Stimulated activated CD8-positive, alpha-beta memory T cell treated with anti-CD3 and anti-CD28 coated beads, Interleukin-12 subunit alpha, Interleukin-12 subunit beta, amount 100 ng/mL, for 1 hour (primary cell): ENCODE measurements at places on chromosomes 3 and 15.

- no peak for DNase-seq
Measured at GRCh38 chr3:126448893-126449180, 26.9 kb downstream of the ZXDC start.

GRCh38 chr3:40196966-40197365 is 112.5 kb upstream of the EIF1B start:
- DNase-seq: no peak

GRCh38 chr15:25695875-25696760 is 167.0 kb downstream of the ATP10A start:
- no peak for DNase-seq

- DNase-seq: no peak
Measured at GRCh38 chr3:64945171-64945729, 257.4 kb upstream of the ADAMTS9 start.

- no peak for DNase-seq
Measured at GRCh38 chr15:68252925-68253534, 23.5 kb upstream of the CLN6 start.

DNA sequence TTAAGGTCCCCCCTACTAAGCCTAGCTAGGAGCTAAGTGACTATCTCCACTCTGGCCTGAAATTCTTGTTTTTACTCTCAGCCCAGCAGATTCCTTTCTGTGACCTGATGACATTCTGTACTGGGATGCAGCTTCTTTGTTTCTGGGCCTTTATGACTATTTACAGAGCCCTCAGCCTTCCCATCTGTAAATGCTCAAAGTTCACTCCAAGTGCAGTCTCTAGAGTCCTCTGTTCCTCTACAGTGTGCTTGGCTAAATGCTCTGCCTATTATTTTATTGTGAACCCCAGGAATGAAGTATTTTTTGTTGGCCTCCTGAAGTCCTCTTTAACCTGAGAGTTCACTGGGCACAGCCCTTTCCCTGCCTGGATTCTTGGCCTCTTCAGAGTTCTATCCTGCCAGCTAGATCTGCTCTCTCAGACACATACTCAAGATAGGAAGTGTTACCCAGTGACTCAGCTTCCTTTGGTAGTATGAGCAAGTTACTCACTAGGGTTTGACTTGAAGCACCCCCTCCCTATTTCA is 278.1 kb upstream of the P2RY1 start:
- no peak for DNase-seq

DNA sequence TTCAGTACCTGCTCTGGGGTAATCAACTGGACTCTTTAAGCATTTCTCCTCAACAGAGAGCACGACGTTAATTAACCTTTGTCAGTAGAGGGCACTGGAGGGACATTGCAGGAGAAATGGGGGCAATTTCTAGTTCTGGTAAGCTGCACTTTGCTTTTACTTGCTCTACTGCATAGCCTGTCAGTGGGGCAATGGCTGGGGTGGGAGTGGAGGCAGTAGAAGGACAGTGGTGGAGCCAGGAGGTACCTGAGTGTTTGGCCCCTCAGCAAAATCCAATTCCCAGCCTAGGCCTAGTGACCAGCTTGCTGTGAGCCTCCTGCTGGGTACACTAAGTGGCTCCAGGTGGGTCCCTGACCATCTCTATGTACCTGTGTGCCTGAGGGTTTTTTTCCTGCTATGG is 18.3 kb upstream of the MED12L start:
- no peak for DNase-seq

DNA sequence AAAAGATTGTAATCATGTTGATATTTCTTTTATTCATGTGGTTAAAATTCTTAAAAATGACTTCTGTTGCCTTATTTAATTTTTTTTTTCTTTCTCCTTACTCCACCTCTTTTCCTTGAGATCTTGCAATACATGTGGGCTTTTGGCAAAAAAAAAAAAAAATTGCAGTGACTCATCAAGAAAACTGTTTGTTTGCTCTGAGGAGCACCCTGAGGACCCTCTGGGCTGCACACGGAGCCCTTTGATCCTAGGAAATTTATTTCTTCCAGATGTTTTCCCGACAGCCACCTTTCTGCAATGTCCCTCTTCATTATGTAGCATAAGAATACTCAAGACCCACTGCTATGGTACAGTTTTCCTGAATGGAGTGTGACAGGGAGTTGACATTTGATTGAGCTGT is 371.7 kb downstream of the ZBTB20 start:
- DNase-seq: no peak

DNA sequence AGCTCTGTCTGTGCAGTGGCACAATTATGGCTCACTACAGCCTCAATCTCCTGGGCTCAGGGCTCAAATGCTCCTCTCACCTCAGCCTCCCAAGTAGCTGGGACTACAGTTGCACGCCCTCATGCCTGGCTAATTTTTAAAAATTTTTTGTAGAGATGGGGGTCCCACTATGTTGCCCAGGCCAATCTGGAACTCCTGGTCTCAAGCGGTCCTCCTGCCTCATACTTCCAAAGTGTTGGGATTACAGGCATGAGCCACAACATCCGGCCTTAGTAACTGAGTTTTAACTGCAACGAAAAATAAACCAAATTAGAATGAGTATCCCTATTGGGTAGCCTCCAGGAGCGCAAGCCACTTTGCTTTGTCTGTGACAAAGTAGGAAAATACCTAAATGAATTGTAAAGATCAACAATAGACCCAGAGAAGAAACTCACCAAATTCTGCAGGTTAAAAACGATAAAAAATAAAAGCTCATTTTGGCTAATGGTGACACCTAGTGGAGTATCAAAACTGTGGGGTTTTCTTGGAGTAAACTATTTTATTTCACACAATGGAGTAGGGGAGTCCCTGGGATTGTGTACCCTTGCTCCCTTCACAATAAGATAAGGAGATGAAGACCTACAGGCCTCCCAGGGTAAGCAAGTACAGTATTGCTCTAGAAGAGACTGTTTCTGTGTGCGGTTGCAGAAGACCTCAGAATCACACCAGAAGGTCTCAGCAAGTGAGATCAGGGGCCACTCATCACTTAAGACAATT is 21.0 kb upstream of the CA12 start:
- DNase-seq: no peak

DNA sequence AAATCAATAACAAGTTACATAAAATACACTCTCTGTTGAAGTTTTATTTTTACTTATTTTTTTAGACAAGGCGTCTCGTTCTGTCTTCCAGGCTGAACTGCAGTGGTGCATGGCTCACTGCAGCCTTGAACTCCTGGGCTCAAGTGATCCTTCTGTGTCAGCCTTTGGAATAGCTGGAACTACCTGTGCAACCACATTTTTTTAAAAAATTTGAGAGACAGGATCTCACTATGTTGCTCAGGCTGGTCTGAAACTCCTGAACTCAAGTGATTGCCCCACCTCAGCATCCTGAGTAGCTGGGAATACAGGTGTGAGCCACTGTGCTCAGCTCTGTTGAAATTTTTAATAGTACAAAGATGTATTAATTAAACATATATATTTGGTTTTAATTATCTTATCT is 614.3 kb upstream of the ARRDC4 start:
- no peak for DNase-seq

GRCh38 chr3:56288258-56288657 is 180.0 kb downstream of the ERC2 start:
- no peak for DNase-seq

GRCh38 chr15:46703020-46703861 is 1014.1 kb upstream of the SEMA6D start:
- DNase-seq: no peak

DNA sequence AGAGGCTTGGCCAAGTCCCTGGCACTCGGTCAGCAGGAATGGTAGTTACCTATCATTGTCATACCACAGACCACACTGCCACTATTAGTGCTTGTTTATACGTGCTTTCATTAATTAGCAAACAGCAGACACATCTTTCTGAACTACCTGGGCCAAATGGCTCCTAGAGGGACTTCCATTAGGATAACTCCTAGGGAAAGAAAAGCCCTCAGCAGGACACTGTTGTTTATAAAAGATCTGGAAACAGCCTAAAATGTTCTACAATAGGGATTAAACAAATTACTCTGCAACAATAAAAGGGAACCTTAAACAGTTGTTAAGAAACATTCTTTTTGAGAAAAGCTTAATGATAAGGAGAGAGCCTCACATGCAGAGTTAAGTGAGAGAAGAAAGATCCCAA is 38.5 kb downstream of the ARHGEF3 start:
- DNase-seq: no peak

DNA sequence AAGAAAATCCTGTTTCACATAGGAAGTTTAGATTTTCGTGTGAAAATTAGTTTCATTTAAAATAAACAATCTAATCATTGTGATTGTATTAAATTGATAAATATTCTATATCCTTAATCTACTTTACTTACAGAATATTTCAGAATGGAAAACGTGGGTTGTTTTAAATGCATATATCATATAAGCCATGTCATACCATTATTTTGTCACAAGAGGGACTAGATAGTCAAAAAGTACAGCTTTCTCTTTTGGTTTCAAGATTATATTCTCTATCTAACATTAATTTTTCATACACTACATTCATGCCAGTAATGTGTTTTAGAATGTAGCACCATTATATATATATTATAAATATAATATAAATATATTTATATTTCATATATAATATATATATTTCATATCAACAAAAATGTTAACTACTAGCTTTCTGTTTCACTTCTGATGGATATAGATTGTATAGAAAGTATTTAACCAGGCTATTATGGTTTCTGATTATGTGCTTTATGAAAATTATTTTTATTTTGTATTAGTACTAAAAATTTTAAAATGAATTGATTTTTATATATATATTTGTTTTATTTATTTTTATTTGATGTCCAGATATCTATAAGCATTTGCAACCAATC is 45.3 kb downstream of the OSTN start:
- no peak for DNase-seq

GRCh38 chr15:42612367-42612912 is 37.0 kb downstream of the STARD9 start:
- no peak for DNase-seq

GRCh38 chr3:158134363-158134762 is 24.5 kb downstream of the RSRC1 start:
- DNase-seq: no peak

DNA sequence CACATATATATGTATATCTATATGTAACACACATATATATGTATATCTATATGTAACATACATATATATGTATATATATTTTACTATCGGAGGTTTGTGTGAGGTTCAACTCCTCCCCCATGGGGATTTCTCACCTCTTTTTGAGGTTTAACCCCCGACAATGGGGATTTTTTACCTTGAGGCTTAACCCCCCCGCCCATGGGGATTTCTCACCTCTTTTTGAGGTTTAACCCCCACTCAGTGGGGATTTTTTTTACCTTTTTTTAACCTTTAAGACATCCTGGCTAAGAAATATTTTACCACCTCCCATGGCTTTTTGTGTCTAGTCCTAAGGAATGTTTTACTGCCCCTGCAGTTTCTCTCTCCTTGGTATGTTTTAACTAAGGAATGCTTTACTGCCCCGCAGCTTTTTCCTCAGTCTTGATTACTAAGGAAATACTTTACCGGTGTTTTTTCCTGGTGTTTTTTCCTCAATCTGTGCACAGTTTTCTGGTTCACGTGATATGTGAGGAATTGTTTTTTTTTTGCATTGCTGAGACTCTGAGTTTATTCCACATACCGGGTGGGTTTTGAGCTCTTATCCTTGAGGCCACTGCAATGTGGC is 185.2 kb downstream of the KLF13 start:
- DNase-seq: no peak

- DNase-seq: no peak
Measured at GRCh38 chr3:106438887-106439286, 570.1 kb upstream of the CBLB start.

DNA sequence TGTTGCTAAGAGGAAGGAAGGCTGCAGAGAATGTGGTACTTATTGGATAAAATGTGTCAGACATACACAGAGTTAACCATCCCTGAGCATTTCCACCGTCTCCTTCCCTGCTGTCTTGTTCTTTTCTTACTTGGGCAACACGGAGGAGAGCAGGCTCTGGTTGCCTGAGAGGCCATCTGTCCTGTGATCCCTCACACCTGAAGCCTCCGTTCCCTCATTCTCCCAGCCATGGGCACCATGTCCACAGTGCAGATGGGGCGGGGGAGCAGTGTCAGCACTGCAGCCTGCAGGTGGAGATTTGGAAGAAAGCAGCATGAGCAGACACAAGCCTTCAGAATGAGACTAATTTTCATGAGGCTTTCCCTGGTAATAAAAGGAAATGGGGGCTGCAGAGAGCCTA is 133.7 kb downstream of the CHCHD6 start:
- DNase-seq: no peak

- peak; percentile 41 for DNase-seq
Measured at GRCh38 chr15:75107908-75108838, 84.8 kb downstream of the PPCDC start.

- no peak for DNase-seq
Measured at GRCh38 chr15:96362755-96363651, 32.5 kb downstream of the NR2F2 start.

DNA sequence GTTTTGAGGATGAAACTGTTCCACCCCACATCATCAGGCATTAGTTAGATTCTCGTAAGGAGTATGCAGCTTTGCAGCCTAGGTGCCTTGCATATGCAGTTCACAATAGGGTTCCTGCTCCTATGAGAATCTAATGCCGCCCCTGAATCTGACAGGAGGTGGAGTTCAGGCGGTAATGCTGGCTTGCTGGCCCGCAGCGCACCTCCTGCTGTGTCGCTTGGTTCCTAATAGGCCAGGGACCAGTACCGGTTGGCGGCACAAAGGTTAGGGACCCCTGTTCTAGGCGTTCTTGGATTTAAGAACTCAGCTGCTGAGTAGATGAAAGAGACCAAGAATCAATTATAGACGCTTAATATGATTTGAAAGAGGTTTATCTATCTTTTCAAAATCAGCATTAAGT is 595.4 kb downstream of the CADM2 start:
- DNase-seq: no peak

DNA sequence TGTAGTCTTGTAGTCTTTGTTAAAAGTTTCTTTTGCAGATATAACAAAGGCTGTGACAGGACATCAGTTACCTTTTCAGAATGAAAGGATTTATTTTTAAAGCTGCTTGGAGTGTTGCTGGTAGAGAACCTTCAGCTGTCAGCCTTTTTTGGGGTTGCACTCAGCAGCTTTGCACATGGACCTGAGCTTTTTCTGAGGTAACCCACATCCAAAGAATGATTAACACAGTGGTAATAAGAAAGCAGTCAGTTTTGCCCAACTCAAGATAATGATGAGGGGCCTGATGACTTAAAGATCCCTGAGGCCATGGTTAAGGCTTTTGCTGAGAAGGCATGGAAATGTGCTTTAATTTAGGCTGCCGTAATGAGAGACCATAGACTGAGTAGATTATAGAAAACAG is 1042.7 kb downstream of the PLOD2 start:
- DNase-seq: no peak

GRCh38 chr3:16482194-16482769 is 31.2 kb downstream of the RFTN1 start:
- DNase-seq: no peak
